Spinal cord (tissue), 10 donors: ENCODE measurements at places on chromosomes 7 and 10. TPM values are rescaled to one million over a fixed set of nuclear protein-coding genes. Genes with fewer than 3 reads are reported as not detected.

The RBM33 gene
- 31.9 TPM for total RNA-seq

The CALML5 gene
- not detected for total RNA-seq

The GJD4 gene
- not detected for total RNA-seq

The SSC4D gene
- 3.1 TPM for total RNA-seq

The CHCHD3 gene
- 64.7 TPM for total RNA-seq

The CCDC136 gene
- 53.9 TPM for total RNA-seq

The MOGAT3 gene
- total RNA-seq, result not detected

The NUTM2A gene
- total RNA-seq, result 1.2 TPM

The DYDC2 gene
- 11.8 TPM for total RNA-seq

The AP4M1 gene
- 18.2 TPM for total RNA-seq

The PALD1 gene
- total RNA-seq, result 26.3 TPM

The DIP2C gene
- 28.8 TPM for total RNA-seq

The NAT16 gene
- total RNA-seq, result 0.61 TPM

The TRIM50 gene
- 0.22 TPM for total RNA-seq

The ITIH2 gene
- total RNA-seq, result 31.6 TPM

The PAX4 gene
- total RNA-seq, result not detected

The HSPA12A gene
- total RNA-seq, result 35.1 TPM

The TACR2 gene
- total RNA-seq, result 0.28 TPM

The NODAL gene
- total RNA-seq, result 2.2 TPM

The FXYD4 gene
- not detected for total RNA-seq

The SPDYE8 gene
- total RNA-seq, result not detected

The FMC1 gene
- total RNA-seq, result 16.7 TPM

The MRLN gene
- 1.6 TPM for total RNA-seq

The IKZF5 gene
- total RNA-seq, result 16.4 TPM

The EBLN1 gene
- total RNA-seq, result not detected

The RAB11FIP2 gene
- total RNA-seq, result 44.1 TPM

The LRRD1 gene
- total RNA-seq, result 0.39 TPM

The AOAH gene
- total RNA-seq, result 5.3 TPM

The ICA1 gene
- 15.5 TPM for total RNA-seq

The KNDC1 gene
- total RNA-seq, result 14.3 TPM

The SPDYE9 gene
- total RNA-seq, result 0.10 TPM

The COL1A2 gene
- total RNA-seq, result 2,300 TPM

The TSPAN13 gene
- 47.6 TPM for total RNA-seq

The SAP25 gene
- 1.9 TPM for total RNA-seq

The LRRN3 gene
- 39.6 TPM for total RNA-seq

The VAX1 gene
- total RNA-seq, result not detected

The MPP7 gene
- 8.9 TPM for total RNA-seq

The ANKRD61 gene
- 0.20 TPM for total RNA-seq

The TRIM74 gene
- 0.66 TPM for total RNA-seq

The CFAP58 gene
- 0.99 TPM for total RNA-seq
